A172 (cell line): ENCODE measurements at places on chromosomes 4 and X.

- peak; percentile 42 for DNase-seq
Observed at GRCh38 chrX:72714478-72714916, 391 bp upstream of the PHKA1 start.

DNA sequence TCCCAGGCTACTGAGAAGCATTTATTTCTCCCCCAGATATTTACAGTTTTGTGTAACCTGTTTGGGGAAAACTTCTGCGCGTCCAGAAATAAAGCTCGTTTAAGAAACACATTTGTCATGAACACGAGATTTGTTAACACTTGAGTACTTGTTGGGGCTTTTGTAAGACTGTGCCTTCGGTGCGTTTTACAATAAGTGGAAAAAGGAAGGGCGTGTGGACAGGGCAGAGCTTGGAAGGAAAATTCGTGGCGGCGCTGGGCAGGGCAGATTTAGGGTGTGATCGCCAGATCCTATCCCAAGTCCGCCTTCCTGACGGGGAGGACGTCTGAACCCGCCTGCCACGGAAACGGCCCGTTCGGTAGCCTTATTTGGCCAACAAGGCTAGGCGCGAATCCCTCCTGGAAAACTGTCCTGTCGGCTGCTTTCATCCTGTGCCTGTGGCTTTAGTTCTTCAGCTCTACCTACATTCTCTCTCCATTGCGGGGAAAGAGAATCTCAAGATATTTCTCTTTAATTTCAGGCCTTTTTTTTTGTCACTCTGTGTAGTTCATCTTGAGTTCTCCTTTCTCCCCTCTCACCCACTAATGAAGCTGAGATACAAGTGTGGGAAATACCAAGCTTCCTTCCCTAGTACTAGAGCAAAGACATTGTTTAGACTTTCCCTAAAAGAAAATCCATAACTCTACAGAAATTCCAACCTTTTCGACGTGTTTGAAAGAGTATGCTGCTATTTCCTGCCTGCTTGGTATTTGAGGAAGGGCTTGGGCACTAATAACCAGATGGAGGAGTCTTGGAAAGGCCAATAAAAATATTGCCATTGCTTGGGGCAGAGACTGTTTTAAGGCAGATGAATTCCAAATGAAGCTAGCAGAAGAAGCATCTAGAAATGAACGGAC is 982 bp downstream of the PDLIM5 start:
- DNase-seq: peak; percentile 66

- no peak for DNase-seq
Observed at GRCh38 chr4:15427701-15428100, at the start of gene C1QTNF7. C1QTNF7 (plus strand) TSS chr4:15428033; CDS start chr4:15435744, 7,711 bp downstream.

DNA sequence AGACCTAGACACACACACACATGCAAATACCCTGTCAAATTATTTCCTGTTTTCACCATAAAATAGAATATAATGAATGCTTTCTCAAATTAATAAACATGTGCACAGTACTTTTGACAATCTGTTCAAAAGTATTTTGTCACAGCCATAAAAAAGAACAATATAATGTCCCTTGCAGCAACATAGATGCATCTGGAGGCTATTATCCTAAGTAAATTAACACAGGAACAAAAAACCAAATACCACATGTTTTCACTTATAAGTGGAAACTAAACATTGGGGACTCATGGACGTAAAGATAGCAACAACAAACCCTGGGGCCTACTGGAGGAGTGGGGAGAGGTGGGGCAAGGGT is 15.5 kb downstream of the RAB40A start:
- DNase-seq: no peak

DNA sequence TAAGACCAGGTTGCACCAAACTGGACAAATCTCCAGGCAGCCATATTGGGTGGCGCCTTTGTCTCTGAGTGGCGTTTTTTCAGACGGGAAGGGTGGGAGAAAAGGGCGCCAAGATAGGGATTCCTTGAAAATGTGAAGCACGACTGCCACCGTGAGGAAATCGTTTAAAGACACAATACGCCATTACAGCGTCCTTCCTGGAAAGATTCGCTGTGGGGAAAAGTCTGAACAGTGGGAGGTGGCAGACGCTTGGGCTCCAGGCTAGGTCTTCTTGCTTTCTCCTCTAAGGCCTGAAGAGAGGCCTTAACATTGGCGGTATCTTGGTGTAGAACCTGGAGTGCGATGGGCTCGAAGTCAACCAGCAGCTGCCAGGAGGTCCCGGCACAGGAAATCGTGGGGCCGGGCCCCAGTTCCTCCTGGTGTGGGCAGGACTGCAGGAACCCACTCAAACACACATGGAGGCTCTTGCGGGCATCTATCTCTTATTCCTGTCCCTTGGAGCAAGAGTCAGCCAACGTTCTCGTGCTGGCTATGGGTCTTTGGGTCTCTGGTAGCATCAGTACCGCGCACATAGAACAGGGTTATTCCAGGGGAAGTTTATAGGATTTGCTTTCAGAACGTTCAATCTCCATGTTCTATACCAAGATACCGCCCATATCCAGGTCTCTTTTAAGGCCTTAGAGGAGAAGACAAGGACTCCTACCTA is 208.8 kb downstream of the OR13H1 start:
- DNase-seq: no peak

DNA sequence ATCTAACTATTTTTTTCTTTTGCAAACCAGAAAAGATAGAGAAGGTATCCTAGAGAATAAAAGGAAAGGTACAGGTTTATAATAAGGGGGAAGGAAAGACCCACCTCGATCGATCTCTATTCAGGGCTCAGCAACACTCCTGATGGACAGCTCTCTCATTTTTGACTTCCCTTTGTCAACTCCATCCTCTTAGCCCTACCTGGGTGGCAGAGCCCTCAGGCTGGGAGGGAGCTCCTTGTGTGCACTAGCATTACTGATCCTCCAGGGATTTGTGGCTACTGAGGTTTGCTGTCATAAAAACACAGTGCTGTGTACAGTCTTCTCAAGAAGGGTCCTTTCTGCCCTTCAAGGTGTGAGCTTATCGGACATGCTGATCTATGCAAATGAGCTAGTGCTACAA is 111.0 kb downstream of the MID1 start:
- DNase-seq: no peak

DNA sequence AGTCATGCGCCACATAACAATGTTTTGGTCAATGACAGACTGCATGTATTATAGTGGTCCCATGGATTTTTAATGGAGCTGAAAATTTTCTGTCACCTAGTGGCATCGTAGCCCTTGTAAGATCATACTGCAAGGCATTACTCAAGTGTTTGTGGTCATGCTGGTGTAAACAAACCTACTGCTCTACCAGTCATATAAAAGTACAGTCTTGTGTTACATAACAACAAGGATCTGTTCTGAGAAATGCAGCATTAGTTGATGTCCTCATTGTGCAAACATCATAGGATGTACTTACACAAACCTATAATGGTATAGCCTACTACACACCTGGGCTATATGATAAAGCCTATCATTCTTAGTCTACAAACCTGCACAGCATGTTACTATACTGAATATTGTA is 34.6 kb downstream of the COX18 start:
- no peak for DNase-seq

DNA sequence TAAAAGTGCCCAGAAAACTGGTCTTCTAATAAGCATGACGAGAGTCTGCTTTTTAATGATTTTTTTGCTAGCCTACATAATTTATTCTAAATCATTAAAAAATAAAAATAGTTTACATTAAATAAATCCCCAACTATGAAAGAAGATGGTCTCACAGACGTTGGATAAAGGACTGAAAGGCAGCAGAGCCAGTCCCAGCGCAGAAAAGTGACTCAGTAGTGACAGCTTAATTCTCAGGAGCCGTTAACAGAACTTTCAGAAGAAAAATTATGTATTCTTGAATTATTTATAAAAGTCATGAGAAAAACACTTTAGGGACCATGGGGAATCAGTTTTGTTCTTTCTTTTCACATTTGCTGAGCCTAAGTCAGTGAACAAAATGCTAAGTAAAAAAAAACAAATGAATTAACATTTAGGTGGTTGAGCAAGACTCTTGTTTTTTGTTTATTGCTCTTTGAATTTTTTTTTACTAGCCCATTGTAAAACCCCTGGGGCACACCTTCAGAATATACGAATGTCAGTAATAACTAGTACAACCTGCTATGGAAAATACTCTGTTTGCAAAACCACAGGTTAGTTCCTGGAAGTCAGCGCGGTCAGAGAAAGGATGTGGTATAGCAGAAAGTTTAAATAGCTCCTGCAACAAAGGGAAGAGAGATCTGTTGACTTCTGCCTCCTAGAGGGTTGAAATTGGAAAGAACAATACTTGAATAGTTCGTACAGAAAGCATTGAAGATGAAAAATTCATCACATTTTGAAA is 50.4 kb upstream of the CCDC160 start:
- DNase-seq: no peak

DNA sequence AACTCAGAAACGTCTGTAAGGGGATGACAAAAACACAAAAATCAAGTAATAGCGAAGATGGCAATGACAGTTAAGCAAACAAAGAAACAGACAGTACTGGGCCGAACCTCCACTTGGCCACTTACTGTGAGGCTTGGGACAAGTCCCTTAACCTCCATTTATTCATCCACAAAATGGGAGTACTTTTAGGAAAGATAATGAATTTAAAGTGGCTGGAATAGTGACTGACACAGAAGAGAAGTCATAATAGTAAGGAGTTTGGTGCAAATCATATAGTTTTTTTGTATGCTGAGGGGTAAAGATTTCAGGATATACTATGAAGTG is 1.4 kb upstream of the TLR6 start:
- DNase-seq: no peak

DNA sequence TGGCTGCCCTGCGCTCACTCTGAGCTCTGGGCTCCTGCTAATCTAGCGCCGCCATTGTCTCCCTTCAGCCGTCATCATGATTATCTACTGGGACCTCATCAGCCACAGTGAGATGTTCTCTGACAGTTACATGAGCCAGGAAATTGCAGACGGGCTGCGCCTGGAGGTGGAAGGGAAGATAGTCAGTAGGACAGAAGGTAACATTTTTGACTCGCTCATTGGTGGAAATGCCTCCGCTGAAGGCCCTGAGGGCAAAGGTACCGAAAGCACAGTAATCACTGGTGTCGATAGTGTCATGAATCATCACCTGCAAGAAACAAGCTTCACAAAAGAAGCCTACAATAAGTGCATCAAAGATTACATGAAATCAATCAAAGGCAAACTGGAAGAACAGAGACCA is 21.8 kb upstream of the PIN4 start:
- DNase-seq: no peak

DNA sequence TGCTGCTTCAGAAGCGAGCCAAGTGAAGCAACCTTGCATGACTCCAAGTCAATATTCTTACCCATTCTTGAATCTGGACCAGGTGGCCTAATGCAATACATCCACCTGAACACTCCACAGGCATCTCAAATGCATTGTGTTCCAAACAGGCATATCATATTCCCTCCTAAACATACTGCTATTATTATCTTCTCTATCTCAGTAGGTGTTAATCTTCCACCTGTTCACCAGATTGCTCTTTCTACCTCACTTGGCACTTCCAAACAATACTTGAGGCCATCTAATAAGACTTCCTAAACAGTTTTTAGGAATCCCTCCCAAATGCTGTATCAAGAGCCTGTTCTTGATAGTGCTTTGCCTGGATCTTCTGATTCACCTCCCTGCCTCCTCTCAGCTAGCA is 90.7 kb downstream of the GPRIN3 start:
- no peak for DNase-seq

GRCh38 chr4:163548481-163549243 is 54.2 kb downstream of the TMA16 start:
- peak; percentile 47 for DNase-seq
